Fibroblast of pulmonary artery (primary cell): ENCODE measurements at places on chromosomes 3 and 15.

DNA sequence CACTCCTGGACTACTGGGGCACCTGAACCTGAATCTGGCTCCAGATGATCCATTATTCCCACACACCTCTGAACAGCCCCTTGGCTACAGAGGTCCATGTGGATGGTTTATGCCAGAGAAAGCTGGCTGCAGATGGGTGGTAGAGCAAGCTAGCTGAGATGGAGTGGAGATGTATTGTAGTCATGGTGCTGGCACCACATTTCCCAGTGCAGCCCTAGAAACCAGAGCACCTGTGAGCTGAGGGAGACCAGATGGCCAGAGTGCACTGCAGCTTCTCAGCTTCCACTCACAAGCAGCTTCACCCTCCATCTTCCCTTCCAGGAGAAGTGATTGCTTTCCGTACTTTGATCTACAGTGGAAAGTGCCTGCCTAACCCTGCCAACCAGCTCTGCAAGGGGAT is 29.9 kb downstream of the RBP1 start:
- no peak for DNase-seq

DNA sequence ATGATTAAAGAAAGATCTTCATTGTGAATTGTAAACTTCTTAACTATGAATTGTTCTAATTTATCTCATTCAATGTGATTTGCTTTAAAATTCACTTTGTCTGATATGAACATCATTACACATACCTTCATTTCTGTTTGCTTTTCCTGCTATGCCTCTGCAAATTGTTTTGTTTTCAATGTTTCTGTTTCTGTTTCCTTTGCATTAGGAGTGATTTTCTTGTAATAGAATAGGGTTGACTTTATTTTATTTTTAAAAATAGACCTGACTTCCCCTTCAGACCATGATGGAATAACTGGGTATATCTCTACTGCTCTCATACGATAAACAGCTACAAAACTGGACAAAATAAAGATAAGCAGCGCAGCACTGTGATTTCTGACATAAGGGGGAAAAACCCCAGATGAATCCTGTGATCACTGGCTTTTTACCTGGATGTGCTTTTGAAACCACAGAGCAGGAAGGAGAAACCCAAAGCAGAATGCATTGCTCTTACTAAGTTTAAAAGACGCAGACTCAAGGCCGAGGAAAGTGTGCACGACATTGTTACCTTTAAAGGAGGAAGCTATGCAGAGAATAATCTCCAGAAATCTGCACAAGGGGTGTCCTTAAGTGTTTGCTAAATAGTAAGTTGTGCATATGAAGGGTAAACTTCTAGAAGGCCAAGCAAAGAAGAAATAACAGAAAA is 420.2 kb downstream of the TBC1D5 start:
- no peak for DNase-seq

- DNase-seq, result no peak
Measured at GRCh38 chr3:124639406-124640237, 90.6 kb upstream of the UMPS start.

- DNase-seq, result peak; percentile 42
Measured at GRCh38 chr3:12253516-12254343, 35.1 kb upstream of the PPARG start.

DNA sequence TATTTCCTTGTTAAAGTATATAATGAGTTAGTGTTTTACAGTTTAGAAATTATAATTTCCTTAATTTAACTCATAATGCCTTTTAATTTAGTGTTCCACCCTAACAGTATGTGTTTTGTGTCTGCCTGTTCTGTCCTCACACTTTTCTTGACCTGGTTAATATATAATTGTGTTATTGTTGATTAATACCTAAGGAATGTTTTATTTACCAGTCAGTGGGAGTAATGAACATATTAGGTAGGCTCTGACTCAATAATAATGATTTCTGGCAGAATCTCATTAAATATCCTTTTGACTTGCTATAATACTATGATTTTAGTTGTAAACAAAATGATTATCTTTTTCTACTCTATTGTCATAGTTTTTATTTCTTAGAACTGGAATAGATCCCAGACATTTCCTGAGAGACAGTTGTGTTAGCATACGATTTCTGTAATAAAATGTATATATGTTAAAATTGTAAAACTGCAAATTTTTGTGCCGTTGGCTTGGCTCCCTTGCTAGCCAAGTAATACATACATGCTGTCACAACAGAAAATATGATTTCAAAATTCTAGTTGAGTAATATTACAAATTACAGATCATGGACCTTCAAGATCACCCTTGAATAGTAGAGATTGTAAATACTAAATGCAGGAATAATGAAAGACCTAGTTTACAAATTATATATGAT is 51.9 kb downstream of the RASA2 start:
- peak; percentile 38 for DNase-seq

GRCh38 chr3:150733936-150734794 is 28.8 kb downstream of the SIAH2 start:
- DNase-seq, result peak; percentile 46

- no peak for DNase-seq
Measured at GRCh38 chr3:192080336-192080735, 619.4 kb downstream of the PYDC2 start.

GRCh38 chr15:101172501-101173071 is 79.3 kb downstream of the CHSY1 start:
- no peak for DNase-seq

DNA sequence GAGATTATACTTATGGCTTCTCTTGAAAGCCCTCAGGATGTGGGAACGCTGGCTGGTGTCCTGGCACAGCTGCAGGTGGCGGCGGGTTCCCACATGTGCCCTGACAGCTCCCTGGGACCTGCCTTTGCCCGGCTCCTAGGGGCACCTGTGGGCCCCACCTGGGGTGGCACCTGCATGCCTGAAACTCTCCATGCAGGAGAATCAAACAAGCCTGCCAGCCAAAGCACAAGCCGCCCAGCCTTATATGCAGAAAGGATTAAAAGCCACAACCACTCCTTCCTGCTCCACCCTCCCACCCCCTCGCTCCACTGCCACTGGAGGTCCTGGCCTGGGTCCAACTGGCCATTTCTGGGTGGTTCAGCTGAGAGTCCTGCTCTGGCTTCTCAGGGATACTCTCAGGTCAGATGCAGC is 18.1 kb downstream of the TRPM1 start:
- DNase-seq, result no peak

- no peak for DNase-seq
Measured at GRCh38 chr3:13073326-13074005, at the start of gene IQSEC1. TSS of gene IQSEC1 (minus strand) at chr3:13073429. CDS start at chr3:13073014, 415 bp downstream.

DNA sequence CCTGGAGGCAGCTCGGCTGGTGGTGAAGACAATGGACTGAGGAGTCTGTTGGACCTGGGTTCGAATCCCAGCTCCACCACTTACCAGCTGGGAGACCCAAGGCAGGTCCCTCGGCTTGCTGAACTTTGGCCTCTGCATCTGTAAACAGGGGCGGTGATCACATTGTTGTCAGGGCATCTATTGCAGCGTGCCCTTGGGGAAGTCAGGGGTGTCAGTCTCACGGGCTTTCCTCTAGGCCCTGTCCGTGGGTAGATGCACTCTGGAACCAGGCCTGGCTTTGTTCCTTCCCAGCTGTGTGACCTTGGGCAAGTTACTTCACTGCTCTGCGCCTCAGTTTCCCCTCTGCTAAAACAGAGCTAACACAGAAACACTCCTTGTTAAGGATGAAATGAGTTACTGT is 68.8 kb upstream of the SLC6A6 start:
- DNase-seq, result no peak

DNA sequence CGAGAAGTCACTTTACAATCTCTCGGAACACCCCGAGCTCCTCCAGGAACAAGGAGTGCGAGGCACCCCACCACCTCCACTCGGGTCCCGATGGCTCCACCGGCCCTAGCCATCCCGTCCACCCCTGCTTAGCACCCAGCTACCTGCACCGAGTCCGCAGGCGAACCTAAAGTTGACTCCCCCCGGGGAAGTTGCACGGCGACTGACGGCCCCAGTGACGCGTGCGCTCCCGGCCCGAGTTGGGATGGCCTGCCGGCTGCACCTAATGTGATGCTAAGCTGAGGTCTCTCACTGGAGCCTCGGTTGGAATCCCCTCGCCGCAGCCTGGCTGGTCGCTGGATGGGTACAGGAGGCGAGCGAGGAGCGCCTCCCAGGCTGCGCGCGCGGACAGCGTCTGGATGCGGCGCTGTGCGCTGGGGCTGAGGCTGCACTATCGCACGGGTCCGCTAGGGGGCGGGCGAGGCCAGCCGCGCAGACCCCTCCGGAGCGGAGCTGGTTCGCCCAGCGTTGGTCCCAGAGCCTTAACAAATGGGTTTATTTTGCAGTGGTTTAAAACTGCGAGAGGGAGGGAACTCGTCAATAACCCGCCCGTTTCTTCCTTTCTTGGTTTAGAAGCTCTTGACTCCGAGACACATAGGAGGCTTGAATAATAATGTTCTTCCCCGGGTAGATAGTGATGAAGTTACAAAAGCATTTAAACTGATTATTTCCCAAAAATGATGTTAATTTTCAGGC is at the start of gene OXTR:
Gene OXTR, minus strand, starts transcription at position 526 of the 735 bp plus-strand sequence. CDS start 1,426 bp downstream, outside the sequence.
- DNase-seq, result peak; percentile 83

- DNase-seq, result no peak
Measured at GRCh38 chr3:16214366-16214765, 39.9 kb downstream of the GALNT15 start.

- peak; percentile 90 for DNase-seq
Measured at GRCh38 chr3:177824190-177824786, 627.0 kb upstream of the TBL1XR1 start.

DNA sequence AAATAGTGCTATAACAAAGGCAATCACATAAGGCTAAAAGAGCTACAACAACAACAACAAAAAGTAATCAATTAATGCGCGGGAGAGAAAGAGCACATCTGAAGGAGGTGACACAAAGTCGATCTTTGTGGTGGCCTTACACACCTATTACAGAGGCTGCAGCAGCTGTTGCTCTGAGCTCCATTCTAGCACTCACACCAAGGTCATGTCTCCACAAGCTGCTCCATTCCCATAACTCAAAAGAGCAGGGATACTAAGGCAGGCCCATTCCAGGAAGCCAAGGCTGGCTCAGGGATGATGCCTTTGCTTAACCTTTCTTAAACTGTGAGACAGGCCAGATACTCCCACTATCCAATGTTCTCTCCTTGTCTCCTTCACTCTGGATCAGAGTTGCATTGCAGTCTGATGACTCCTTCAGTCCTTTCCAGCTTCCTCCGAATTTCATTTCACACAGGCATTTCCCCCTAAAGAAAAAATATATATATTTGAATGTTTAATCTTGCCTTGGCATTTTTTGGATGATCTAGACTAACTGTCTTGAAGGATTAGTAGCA is 52.7 kb downstream of the SNTN start:
- DNase-seq, result no peak

- DNase-seq, result no peak
Measured at GRCh38 chr3:69815970-69816369, 76.7 kb downstream of the MITF start.

- DNase-seq, result no peak
Measured at GRCh38 chr15:69087366-69087976, 73.0 kb upstream of the GLCE start.

- no peak for DNase-seq
Measured at GRCh38 chr3:98731720-98732285, 31.3 kb upstream of the ST3GAL6 start.

DNA sequence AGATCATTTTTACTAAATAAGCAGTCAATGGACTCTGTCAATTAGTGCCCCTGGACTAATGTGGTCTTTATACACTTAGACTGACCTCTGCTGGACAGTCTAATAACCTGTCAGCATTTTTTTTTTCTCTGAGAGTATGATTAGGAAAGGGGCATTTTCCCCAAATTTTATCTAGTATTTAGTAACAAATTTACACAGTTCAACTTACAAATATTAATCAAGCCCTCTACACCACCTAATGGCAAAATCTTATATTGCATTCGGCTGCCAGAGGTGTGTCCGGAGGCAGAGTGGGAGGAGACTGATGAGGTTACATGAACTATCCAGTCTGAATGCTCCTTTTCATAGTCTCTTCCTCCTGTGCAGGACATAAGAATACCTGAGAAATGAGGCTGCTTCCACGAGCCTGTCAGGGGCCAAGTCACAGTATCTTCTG is 36.0 kb upstream of the COLQ start:
- DNase-seq, result peak; percentile 75

- DNase-seq, result peak; percentile 42
Measured at GRCh38 chr15:75198560-75199356, 2.9 kb upstream of the C15orf39 start.

GRCh38 chr3:2599471-2599870 is 500.8 kb downstream of the CNTN4 start:
- no peak for DNase-seq

DNA sequence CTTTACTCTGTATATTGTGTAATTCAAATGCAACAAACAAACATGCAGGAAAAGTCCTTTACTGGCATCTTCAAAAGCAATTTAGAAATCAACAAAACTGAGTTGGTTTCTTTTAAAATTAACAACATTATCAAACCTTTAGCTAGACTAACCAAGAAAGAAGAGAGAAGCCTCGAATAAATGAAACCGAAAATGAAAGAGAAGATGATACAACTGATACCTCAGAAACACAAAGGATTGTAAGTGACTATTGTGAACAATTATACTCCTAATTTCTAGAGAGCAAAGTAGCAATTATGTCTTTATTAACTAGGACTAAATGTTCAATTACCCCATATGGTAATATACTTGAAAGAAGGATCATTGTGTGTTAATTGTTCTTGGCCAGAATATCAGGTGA is 49.2 kb upstream of the P3H2 start:
- DNase-seq, result no peak

GRCh38 chr15:48794697-48795134 is 16.2 kb downstream of the CEP152 start:
- peak; percentile 40 for DNase-seq

GRCh38 chr3:197907196-197907595 is 42.8 kb upstream of the RPL35A start:
- no peak for DNase-seq

GRCh38 chr15:39730552-39730951 is 52.1 kb downstream of the FSIP1 start:
- no peak for DNase-seq

DNA sequence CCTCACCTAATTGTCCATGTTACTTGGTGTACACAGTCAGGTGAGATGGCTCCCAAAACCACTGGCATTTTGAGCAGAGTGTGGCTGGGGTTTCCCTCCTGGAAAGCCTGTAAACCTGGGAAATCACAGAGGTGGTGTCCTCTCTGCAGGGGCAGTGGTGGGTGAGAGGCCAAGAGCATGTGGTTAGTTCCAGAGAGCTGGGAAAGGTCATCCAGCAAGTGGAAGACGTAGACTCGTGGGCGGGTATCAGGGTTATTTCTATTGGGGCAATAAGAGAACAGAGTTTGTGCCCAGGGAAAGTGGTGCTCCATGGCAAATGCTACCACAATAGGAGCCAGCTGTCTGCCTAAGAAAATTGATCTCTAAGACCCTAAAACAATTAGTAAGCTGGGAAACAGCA is 44.6 kb upstream of the LIMD1 start:
- DNase-seq, result no peak
